Frontal cortex (tissue), 4 donors: ENCODE measurements at places on chromosomes 16 and 17. TPM values are rescaled to one million over a fixed set of nuclear protein-coding genes. Genes with fewer than 3 reads are reported as not detected.

NDUFB10 gene
- total RNA-seq = 76.6 TPM

SLC13A5 gene
- 0.41 TPM for total RNA-seq

MTHFSD gene
- total RNA-seq = 11.8 TPM

DNA sequence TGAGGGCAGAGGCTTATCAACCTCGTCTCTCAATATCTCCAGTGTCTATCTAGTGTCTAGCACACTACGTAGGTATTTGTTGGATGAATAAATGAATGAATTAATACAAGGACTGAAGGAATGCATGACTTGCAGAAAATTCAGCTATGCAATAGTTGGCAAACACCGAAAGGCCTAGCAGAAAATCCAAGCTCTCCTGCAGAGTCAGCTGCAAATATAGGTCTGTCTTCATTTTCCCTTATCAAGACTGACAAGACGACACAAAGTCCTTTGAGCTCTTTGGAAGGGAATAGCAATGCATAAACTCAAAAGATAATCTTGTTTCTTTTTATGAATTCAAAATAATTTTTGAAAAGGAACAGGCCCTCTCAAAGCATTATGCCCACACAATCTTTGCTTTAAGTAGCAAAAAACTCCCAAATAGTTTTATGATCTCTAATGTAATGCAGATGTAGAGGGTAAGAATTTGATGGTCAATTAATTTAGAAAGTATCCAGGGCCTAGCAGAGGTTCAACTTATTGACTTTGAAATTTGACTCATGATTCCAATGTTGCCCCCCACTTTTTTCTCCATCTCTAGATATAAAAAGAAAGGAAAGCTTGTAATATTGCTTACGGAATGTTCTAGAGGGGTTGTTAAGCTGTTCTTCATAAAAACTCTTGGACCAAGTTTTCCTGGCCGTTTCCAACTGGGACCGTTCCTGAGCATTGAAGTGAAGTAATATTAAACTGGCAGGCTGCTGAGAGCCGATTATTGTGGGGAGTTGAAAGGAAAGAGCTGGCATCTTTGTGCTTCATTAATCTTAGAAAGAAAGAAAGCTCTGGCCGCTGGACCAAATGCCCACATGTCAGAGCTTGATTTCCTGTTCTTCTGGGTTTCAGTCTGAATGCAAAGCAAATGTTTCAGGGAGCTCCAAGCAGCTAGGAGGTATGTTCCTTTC is 227.3 kb downstream of the HS3ST3A1 start:
- no peak for DNase-seq

- DNase-seq = no peak
Measured at GRCh38 chr17:60230358-60230757, 80.6 kb downstream of the CA4 start.

- DNase-seq = peak; percentile 58
Measured at GRCh38 chr17:59329176-59330052, 2.0 kb upstream of the YPEL2 start.

GRCh38 chr16:2939968-2940367 is 24.1 kb upstream of the KREMEN2 start:
- DNase-seq = no peak

- no peak for DNase-seq
Measured at GRCh38 chr17:6352801-6353560, 81.9 kb downstream of the AIPL1 start.

- DNase-seq = no peak
Measured at GRCh38 chr17:31373150-31374093, 18.1 kb upstream of the RAB11FIP4 start.

DNA sequence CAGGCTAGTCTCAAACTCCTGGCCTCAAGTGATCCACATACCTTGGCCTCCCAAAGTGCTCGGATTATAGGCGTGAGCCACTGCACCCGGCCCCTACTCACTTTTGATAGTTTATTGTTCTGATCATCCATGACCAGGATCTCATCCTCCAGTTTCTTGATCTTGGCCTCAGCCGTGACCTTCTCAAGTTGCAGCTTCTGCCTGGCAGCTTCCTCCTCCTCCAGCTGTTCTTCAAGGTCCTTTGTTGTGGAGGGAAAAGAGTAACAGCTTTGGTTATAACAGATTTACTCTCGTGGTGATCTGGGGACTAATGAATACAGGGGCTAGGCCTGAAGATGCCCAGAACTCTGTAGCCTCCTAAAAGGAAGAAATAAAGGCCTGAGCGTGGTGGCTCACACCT is 89.9 kb downstream of the NDE1 start:
- DNase-seq = no peak

DNA sequence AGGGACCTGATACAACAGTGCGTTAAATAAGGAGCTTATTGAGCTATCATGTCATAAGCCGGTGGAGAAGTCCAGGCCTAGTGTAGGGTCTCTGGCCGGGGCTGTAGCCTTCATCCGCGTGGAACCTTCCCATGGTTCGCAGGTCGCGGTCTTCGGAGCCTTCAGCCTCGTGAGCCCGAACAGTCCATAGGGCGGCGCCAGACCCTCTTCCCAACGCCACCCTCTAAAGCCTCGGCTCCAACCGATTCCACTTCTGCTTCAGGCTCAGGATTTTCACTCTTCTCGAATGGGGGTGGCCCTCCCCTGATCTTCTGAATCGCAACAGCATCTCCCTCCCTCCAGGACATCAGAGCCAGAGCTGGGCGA is 10.3 kb upstream of the BRCA1 start:
- no peak for DNase-seq

GRCh38 chr16:48081656-48082055 is 74.1 kb downstream of the ABCC12 start:
- DNase-seq = no peak

DNA sequence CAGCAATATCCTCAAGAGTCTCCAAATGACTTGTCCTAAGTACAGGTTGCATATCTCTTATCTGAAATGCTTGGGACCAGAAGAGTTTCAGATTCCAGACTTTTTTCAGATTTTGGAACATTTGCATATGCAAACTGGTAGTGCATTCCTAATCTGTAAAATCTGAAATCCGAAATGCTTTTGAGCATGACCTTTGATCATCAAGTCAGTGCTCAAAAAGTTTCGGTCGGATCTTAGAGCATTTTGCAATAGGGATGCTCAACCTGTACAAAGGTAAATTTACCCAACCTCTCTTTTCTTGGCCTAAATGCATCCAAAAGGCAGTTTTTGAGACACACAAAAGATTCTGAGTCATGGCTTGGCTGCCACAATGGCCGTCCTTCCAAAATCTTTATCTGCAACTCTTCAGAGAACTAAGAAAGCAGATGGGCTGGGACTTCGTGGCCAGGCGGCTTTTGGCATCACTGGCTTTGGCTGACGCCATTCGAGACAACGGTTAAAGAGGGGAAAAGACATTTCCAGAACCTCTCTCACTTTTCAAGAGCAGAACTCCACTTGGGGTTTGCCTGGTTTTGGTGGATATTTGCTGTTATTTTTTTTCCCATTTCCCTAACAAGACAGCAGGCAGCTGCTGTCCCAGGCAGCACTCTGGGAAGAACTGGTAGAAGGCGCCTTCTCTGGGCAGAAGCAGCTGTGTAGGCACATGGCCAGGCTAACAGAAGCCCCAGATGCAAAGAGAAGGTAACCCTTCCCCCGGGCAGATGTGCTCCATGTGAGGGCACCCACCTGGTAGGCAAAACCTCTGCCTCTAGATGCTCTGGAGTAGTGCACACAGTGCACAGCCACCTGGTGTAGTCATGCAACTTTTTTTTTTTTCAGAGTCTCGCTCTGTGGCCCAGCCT is 8.9 kb downstream of the CPPED1 start:
- no peak for DNase-seq

GRCh38 chr17:60075981-60076380 is 2.7 kb downstream of the HEATR6 start:
- DNase-seq = no peak

GRCh38 chr16:64507240-64508024 is 614.4 kb downstream of the CDH11 start:
- no peak for DNase-seq
